ENCODE measurements at places on chromosomes 7 and 10.

GRCh38 chr10:45034301-45034700 is 33.6 kb downstream of the ZNF22 start:
- no peak for DNase-seq

GRCh38 chr7:54837168-54837567 is 78.2 kb upstream of the SEC61G start:
- no peak for DNase-seq

DNA sequence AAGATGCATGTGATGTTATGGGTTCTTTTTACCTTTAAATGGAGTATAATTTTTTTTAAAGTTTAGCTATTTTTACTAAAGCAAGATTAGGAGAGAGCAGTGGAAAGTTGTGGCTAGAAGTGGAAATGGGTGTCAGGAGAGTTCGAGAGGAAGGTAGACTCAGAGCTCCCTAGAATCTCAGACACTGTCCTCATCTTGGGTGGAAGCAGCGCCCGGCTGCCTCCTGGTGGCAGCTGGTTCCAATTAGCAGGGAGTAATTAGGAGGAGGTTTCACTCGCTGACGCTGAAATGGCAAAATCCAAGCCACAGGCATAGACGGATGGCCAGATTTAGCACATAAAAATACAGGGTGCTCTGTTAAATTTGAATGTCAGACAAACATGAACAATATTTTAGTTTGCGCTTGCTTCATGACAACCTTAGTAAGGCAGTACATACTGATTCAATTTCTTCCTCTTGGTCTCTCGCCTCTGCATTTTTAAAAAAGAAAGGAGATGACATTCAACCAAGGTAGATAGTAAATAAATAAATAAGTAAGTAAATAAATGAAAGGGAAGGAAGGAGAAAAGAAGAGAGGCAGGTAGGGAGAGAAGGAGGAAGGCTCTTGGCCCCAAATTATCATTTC is 58.5 kb downstream of the LGI1 start:
- no peak for DNase-seq

DNA sequence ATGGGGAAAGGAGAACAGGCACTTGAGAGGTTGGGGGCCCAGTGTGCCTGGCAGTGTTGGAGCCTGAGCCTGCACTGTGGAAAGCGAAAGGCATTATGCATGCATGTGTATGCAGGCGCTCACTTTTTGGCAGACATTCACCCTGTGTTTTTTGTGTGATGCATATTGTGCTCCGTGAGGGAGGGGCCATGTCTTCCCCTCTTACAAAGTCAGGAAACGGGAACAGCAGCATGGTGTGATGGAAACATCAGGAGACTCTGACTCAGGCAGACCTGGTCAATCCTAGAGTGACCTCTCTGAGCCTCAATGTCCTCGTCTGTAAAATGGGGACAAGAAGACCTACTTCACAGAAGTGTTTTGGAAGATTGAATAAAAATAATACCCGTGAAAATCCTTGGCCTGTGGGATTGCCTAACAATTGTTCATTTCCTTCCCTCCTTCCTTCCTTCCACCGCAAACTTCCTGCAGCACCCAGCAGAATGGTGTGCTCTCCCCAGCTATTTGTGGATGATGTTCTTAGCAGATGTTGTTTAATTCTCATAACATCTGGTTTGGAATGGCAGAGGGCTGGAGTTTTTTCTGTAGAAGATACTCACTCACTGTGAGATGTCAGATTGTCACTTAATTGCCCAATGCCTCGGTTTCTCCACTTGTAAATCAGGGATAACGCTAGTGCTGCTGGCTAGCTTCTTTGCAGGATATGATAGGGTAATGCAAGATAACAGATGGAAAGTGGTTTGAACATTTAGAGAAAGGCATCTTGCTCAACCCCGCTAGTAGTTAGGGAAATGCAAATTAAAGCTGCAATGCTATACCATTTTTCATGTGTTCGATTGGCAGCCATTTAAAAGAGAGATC is 39.8 kb downstream of the CDH23 start:
- DNase-seq: no peak

DNA sequence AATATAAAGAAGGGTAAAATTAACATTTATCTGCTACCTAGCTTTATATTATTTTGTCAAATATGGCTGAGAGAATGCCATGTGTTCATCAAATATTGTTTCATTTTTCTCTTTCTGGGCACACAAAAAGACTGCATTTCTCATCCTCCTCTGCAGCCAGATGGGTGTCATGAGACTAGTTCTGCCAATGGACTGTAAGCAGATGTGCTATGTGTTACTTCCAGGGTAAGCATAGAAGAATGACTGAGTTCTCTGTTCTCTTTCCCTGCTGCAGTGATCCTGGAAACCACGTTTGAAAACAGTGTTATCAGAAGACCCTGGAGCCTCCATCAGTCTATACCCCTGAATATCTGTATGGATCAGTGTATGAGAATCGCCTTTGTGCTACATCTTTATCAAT is 24.1 kb upstream of the SLK start:
- no peak for DNase-seq

GRCh38 chr7:134943785-134944400 is 42.4 kb upstream of the AGBL3 start:
- DNase-seq: no peak

- DNase-seq: no peak
These were observed 651.4 kb downstream of the INHBA start for GRCh38 chr7:41051535-41051934.

DNA sequence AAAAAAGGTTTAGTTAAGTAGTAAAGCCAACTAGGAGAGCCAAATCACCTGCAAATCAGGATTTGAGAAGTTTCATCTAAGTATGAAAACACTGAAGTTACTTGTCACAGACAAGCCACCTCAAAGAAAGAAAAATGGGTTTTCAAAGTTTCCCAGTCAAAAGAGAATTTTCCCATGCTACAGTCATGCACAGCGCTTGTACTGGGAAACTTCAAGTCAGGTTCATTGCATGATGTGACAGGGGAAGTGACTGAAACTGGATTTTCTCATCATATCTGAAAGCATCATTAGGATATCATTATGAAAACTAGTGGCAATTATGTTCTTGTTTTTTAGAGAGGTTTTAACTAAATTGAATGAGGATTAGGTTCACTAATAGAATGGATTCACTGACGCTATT is 167.0 kb downstream of the SGMS1 start:
- no peak for DNase-seq

- no peak for DNase-seq
These were observed 101.2 kb upstream of the ZNF746 start for GRCh38 chr7:149598721-149599308.

- DNase-seq: no peak
These were observed 27.8 kb downstream of the A1CF start for GRCh38 chr10:50857579-50857978.

GRCh38 chr10:102764470-102765161 is 20.9 kb downstream of the WBP1L start:
- DNase-seq: no peak

- no peak for DNase-seq
These were observed 119.1 kb upstream of the PFKP start for GRCh38 chr10:2948127-2948854.

- DNase-seq: no peak
These were observed 207.3 kb downstream of the CXCL12 start for GRCh38 chr10:44177610-44178009.

DNA sequence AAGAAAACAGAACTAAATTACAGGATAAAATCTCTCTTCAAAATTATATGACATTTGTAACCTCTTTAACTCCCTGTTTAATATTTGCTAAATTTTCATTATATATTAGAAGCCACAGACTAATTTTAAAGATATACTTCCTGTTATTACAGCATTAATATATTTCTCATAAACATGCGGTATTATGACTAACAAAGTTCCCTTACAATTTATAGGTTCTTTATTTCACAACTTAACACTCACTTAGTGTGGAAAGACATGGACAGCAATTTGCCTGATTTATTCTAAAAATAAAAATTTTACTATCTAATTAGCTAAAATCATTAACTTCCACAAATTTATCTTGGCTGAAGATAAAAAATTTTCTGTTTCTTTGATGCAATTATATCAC is 29.0 kb downstream of the CTNNA3 start:
- DNase-seq: no peak

GRCh38 chr7:121872831-121873288 is at the start of gene PTPRZ1:
Gene PTPRZ1, plus strand, starts transcription at chr7:121873161. Its CDS starts 339 bp downstream, at chr7:121873500.
- no peak for DNase-seq

DNA sequence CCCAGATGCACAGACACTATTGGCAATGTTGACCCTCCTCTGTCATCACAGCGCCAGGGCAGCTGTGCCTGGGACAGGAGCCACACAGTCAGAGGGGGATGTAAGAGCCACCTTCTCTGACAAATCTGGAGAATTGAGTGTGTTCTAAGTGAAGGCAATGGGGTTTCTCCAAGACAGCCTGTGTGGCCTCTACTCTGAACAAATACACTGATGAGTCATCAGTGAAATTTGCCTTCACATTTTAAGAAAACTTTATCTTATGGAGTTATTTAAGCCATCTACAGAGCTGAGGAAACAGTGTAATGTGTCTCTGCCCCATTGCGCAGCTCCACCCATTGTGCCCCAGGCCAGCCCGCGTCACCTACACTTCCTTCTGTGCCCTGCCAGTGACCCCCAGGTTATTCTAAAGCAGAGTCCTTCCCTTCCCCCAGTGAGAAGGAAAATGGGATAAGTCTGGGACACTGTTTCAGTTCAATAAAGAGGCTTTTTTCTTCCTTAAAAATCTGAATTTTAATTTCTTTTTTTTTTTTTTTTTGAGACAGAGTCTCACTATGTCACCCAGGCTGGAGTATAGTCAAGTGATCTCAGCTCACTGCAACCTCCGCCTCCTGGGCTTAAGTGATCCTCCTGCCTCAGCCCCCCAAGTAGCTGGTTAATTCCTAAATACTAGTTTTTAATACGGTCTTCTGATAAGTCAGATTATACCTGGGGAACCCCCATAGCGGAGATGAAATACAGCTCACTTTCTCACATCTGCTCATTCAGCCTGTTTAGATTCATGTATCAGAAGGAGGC is 21.8 kb downstream of the AKR1E2 start:
- no peak for DNase-seq

- no peak for DNase-seq
These were observed 215.6 kb upstream of the CHRM2 start for GRCh38 chr7:136652635-136653370.

GRCh38 chr7:95545007-95545615 is 51.2 kb downstream of the PDK4 start:
- no peak for DNase-seq

DNA sequence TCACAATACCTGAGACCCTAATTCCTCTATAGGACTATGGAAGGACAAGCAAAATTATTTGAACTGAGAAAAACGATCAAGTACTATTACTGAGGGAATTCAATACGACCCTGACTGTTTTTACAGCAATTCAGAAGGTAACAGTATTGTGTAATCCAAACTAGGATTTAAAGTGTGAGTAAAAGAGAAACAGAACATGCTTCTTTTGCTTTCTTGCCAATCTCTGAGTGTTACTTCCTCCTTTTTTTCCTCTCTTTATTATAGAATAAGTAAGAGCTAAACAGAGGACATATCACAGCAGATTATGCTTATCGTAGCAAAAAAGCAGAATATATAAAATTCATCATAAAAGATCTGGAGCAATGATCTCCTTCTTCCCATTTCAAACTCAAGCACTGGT is 292.1 kb downstream of the THSD7A start:
- DNase-seq: no peak

GRCh38 chr7:44157116-44158080 is 16.3 kb upstream of the MYL7 start:
- DNase-seq: no peak

Data from T-cell (primary cell).